ENCODE measurements at places on chromosomes 7 and 10.

- DNase-seq, result no peak
These were observed 22.9 kb upstream of the CACNB2 start for GRCh38 chr10:18117276-18117675.

DNA sequence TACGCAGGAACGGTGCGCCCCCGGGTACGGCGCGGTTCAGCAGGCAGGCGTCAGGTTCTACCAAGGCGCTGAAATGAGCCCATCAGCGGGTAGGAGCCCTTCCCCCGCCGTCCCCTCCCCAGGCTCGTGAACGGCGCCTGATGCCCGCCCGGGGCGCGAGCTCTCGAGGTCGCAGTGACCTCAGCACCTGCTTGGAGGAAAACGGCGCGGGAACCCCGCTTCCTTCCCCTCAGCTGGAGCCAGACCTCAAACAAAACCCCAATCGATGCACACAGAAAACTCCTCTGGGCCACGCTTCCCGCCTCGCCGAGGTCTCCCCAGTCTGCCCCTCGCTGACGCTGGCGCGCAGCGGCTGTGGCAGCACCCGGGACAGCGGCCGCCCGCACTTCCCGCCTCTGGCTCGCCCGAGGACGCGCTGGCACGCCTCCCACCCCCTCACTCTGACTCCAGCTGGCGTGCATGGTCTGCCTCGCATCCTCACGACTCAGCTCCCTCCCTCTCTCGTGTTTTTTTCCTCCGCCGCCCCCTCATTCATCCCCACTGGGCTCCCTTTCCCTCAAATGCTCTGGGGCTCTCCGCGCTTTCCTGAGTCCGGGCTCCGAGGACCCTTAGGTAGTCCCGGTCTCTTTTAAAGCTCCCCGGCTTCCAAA, 514 bp upstream of the GAD2 start:
- DNase-seq, result no peak

GRCh38 chr7:74684921-74685320, 27.4 kb downstream of the GTF2I start:
- DNase-seq, result no peak

- DNase-seq, result no peak
These were observed 48.2 kb upstream of the CREB5 start for GRCh38 chr7:28364082-28364481.

- DNase-seq, result no peak
These were observed 466.6 kb upstream of the IGFBP3 start for GRCh38 chr7:46387646-46388045.

DNA sequence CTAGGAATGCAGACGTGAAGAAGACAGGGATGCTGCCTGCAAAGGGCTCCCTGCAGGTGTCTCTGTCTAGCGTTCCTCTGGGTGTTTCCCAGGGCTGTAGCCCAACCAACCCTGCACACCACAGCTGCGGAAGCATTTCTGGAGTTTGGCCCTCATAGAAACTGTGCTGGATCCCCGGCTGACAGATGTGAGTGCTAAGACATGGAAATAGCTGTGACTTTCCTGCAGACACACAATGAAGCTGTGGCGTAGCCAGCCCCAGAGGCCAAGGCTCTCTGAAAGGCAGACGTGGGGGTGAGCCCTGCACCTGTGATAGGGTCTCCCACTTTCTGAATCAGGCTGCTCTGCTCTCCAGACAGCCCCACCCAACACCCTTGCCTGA, 44.8 kb downstream of the ADCYAP1R1 start:
- no peak for DNase-seq

- no peak for DNase-seq
These were observed 572.0 kb downstream of the PTPRN2 start for GRCh38 chr7:158015403-158016179.

All from effector CD4-positive, alpha-beta T cell (primary cell).